ENCODE measurements at places on chromosomes 5 and 9.
A peak's percentile ranks its signal among the peaks of the same experiment; 100 is the strongest.

- no peaks in the 10 kb centered on the region for H3K27me3 ChIP-seq
- H3K36me3 ChIP-seq, result no peaks in the 10 kb centered on the region
- DNase-seq, result no peak
- H3K27ac ChIP-seq, result peak overlapping the region; percentile 83
These were observed 290.1 kb upstream of the MPDZ start for GRCh38 chr9:13569602-13570067.

GRCh38 chr9:71897577-71897976 is 13.4 kb downstream of the ABHD17B start:
- no peaks in the 10 kb centered on the region for H3K27me3 ChIP-seq
- no peak overlapping the region for H3K4me3 ChIP-seq
- DNase-seq, result no peak

- no peak overlapping the region for H3K4me3 ChIP-seq
- no peaks in the 10 kb centered on the region for H3K27me3 ChIP-seq
- DNase-seq, result no peak
- no peak overlapping the region for H3K27ac ChIP-seq
- H3K4me1 ChIP-seq, result no peaks in the 10 kb centered on the region
These were observed 22.9 kb upstream of the ADAM19 start for GRCh38 chr5:157598350-157598936.

GRCh38 chr5:17989036-17989435 is 354.8 kb downstream of the TAF11L14 start:
- H3K36me3 ChIP-seq, result no peaks in the 10 kb centered on the region
- H3K27me3 ChIP-seq, result no peaks in the 10 kb centered on the region
- H3K4me3 ChIP-seq, result no peak overlapping the region
- no peak for DNase-seq

DNA sequence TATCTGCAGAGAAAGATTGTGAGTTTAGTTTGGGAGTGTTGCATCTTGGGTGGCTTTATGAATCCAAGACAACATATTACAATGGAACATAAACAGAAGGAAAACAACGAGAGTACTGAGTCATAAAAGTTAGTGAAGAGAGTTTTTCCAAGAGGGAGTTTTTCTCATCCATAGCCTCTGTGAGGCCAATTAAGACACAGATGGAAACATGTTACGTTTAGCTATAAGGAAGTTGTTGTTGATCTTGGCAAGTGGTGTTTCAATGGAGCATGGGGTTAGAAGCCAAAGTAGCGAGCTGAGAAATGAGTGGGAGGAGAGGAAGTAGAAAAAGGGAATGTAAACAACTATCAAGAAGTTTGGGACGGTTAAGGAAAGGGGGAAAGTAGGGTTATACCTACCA is 53.3 kb upstream of the SPATA31D4 start:
- no peaks in the 10 kb centered on the region for H3K36me3 ChIP-seq
- no peak overlapping the region for H3K27ac ChIP-seq
- H3K4me1 ChIP-seq, result peaks cover 5% of the 10 kb centered on the region
- no peak overlapping the region for H3K4me3 ChIP-seq
- H3K27me3 ChIP-seq, result no peaks in the 10 kb centered on the region
- DNase-seq, result no peak

DNA sequence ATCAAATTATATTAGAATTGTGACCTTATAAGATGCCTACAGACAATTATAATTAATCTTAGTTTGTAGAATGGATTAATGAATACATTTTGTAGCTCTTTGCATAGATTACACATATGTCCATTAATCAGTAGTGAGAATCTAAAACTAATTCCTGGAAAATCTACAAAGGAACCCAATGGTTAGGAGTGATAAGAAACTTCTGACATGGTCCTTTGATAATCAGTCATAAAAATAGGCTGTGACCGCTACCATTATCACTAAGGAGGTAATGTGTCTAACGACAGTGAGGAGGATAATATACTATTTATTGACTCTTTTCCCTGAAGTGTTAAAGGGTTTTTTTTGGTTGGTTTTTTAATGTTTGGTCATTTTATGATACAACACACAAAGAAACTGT is 46.6 kb downstream of the BNC2 start:
- H3K4me3 ChIP-seq, result no peak overlapping the region
- H3K27me3 ChIP-seq, result no peaks in the 10 kb centered on the region
- DNase-seq, result no peak
- no peak overlapping the region for H3K27ac ChIP-seq
- no peaks in the 10 kb centered on the region for H3K4me1 ChIP-seq
- no peaks in the 10 kb centered on the region for H3K36me3 ChIP-seq

DNA sequence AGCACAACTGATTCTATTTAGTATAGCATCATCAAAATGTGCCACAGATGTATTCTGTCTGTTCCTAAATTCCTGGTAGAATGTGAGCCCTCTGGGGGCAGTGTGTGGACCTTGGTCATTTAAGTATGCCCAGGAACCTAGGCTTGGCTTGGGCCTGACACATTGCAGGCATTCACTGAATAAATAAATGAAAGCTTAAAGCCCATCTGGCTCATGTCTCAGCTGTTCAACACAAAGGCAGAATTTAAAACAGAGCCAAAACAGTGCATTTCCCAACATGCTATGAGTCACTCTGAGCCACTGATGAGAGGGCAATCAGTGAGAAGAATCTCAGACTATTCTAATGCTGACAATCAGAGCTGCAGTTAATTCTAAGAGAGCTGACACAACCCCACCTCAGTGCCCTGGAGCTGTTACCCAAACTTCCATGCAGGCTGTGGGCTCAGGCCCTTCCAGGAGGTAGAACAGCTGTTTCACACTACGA is 8.1 kb downstream of the FAM193B start:
- H3K27me3 ChIP-seq, result no peaks in the 10 kb centered on the region
- H3K27ac ChIP-seq, result peak overlapping the region; percentile 86
- no peaks in the 10 kb centered on the region for H3K36me3 ChIP-seq
- peak; percentile 76 for DNase-seq
- no peak overlapping the region for H3K4me3 ChIP-seq
- no peaks in the 10 kb centered on the region for H3K4me1 ChIP-seq

DNA sequence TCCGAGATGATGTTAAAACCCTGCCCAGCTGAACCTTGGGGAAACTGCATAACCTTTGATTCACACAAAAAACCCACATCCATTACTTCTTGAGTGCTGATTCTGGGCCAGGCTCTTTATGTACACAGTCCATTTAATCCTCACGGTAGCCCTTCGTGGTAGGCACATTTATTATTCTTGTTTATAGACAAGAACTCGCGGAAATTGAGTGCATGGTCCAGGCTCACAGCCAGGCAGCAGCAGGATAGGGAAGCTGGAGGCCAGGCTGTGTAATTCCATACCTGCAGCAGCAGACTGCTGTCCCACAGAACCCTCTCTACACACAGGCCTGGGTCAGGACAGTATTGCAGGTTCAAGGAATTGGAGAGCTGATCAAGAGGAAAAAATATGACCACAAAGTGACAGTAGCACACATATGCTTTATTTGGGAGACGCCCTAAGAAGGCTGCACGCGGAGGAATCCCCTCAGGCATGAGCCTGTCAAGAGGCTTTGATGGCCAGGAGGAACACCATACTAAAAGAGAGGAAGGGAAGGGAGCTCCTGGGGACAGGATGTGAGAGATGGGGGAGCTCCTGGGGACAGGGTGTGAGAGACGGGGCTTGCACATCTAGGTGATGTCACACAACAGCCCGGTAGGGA is 28.4 kb upstream of the FAM120A start:
- no peak overlapping the region for H3K27ac ChIP-seq
- no peaks in the 10 kb centered on the region for H3K27me3 ChIP-seq
- H3K4me1 ChIP-seq, result no peaks in the 10 kb centered on the region
- no peaks in the 10 kb centered on the region for H3K36me3 ChIP-seq

DNA sequence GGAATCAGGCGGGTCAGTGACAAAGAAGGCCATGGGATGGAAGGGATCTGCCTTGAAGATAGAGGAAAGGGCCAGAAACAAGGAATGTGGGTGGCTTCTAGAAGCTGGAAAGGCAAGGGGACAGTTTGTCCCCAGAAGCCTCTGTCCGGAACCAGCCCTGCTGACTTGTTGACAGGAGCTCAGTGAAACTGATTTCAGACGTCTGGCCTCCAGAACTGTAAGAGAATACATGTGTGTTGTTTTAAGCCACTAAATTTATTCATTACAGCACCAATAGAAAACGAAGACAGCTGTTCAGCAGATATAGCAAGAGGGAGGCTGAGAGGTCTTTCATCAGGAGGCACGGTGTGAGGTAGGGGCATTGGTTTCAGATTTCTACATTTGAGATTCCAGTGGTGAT is 422.5 kb downstream of the KDM4C start:
- no peaks in the 10 kb centered on the region for H3K36me3 ChIP-seq
- no peak overlapping the region for H3K4me3 ChIP-seq
- H3K27me3 ChIP-seq, result no peaks in the 10 kb centered on the region
- no peaks in the 10 kb centered on the region for H3K4me1 ChIP-seq

GRCh38 chr5:60372786-60373185 is 327.2 kb downstream of the DEPDC1B start:
- no peaks in the 10 kb centered on the region for H3K27me3 ChIP-seq
- H3K4me3 ChIP-seq, result no peak overlapping the region
- H3K36me3 ChIP-seq, result no peaks in the 10 kb centered on the region
- H3K4me1 ChIP-seq, result no peaks in the 10 kb centered on the region
- DNase-seq, result no peak

DNA sequence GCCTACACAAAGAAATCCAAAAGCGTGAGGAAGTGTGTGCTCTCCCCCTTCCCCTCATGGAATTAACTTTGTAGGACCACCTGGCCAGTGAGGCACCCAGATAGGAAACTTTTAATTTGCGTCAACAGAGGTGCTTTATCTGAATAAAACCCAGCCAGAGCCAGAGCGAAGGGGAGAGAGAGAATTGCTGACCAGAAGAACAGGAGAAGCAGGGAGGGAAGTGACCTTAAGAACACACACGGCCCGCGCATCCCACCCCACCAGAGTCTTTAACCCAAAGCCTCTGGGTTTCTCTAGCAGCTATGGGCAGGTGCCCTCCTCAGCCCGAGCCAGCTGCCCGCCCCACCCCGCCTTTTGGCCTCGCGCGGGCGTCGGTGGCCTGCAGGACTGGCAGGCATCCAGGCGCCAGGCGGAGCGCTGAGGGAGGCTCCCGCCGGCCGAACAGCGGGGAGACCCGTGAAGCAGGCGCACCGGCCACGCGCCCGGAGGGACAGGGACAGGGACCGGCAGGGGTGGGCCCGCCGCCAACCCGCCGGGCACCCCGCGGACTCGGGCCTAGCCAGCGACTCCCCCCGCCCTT is 580 bp downstream of the ERAP1 start:
- peak; percentile 67 for DNase-seq
- peak overlapping the region; percentile 98 for H3K4me3 ChIP-seq
- no peaks in the 10 kb centered on the region for H3K36me3 ChIP-seq
- H3K4me1 ChIP-seq, result no peaks in the 10 kb centered on the region

Measured in right atrium auricular region (tissue), 2 donors.